ENCODE measurements at places on chromosomes 2 and 18.

- DNase-seq, result no peak
These were observed 52.5 kb downstream of the SERTAD2 start for GRCh38 chr2:64601034-64601754.

- no peak for DNase-seq
These were observed 143.5 kb upstream of the RBBP8 start for GRCh38 chr18:22789600-22789999.

DNA sequence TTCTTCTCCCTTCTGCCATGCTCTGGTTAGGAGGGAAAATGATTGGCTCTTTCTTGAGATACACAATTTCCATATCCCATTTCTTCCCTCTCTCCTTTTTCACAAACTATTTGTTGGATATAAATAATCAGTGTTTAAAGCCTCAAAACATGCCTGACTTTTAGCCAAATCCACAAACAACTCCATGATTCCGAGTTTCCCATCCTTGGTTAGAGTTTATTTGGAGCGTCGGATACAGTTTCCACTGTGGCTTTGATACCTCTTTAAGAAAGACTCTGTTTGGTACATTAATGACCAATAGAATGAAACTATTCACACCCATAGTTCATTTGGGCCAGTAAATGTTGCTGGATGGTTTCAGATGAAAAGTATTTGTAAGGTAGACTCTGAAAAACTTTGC lies 5.9 kb upstream of the FHL2 start:
- DNase-seq, result no peak

- no peak for DNase-seq
These were observed 70.2 kb upstream of the MEIS1 start for GRCh38 chr2:66364495-66365333.

DNA sequence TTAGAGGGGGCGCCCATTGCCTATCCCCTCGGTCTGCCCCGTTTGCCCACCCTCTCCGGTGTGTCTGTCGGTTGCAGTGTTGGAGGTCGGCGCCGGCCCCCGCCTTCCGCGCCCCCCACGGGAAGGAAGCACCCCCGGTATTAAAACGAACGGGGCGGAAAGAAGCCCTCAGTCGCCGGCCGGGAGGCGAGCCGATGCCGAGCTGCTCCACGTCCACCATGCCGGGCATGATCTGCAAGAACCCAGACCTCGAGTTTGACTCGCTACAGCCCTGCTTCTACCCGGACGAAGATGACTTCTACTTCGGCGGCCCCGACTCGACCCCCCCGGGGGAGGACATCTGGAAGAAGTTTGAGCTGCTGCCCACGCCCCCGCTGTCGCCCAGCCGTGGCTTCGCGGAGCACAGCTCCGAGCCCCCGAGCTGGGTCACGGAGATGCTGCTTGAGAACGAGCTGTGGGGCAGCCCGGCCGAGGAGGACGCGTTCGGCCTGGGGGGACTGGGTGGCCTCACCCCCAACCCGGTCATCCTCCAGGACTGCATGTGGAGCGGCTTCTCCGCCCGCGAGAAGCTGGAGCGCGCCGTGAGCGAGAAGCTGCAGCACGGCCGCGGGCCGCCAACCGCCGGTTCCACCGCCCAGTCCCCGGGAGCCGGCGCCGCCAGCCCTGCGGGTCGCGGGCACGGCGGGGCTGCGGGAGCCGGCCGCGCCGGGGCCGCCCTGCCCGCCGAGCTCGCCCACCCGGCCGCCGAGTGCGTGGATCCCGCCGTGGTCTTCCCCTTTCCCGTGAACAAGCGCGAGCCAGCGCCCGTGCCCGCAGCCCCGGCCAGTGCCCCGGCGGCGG lies 1.7 kb downstream of the MYCN start:
- peak; percentile 46 for DNase-seq

DNA sequence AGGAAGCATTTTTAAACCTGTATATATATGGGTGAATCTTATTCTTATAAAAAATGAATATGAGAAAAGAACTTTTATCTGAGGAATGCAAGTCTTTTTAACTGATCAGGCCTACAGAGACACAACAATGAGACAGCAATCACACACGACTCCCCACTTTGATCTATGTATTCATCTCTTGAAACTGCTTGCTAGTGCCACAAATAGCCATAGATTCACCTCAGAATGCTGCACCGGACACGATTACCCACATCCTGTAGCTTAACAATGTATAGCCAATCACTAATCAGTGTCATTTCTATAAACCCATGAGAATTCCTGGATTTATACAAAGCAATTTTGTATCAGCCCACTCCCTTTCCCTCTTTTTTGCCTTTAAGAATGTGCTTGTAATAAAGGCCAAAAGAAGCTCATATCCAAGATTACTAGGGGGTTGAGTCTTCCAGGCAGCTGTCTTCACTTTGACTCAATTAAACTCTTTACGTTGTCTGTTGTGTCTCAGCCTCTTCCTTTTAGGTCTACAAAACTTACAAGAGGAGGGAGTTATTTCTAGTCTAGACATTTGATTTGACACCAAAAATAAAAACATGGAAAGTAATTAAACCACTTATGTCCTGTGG lies 94.9 kb downstream of the MBD2 start:
- no peak for DNase-seq

GRCh38 chr2:216283038-216283900 lies 89.0 kb downstream of the MARCHF4 start:
- DNase-seq, result peak; percentile 77

DNA sequence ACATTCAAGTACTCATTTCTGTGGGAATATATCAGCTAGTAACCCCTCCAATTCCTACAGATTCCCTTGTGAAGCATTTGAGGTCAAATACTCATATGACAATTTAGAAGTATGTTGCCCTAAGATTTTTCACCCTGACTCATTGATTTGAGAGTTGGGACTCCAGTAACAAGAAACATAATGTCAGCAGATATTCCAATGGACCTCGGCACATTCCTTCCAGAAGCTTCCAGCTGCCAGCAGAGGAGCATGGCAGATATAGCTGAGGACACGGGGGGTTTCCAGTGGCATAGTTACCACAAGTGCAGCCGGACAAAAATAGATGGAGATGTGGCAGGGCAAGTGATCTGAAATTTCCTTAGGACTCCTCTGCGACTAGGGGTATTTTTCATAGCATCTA lies 101.9 kb upstream of the ARHGAP28 start:
- DNase-seq, result no peak

Data from HAP-1 (cell line).